Cortex of kidney (tissue), 1 donor: ENCODE measurements at places on chromosomes 1 and 21.

DNA sequence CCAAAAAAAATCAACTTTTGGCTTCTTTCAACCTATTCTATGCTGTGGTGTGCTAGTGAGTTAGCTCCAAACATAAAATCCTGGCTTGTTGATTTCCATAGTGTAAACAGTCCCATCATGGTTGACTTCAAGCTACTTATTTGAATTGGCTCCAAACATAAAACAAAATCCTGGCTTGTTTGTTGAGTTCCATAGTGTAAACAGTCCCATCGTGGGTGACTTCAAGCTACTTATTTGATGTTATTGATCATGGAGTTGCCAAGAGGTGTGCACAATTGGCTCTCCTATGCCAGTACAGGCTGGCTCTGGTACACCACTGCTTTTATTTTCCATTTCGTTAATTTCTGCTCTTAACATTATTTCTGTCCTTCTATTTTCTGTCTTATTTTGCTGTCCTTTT, 1.8 kb upstream of the COA6 start:
- DNase-seq = no peak

DNA sequence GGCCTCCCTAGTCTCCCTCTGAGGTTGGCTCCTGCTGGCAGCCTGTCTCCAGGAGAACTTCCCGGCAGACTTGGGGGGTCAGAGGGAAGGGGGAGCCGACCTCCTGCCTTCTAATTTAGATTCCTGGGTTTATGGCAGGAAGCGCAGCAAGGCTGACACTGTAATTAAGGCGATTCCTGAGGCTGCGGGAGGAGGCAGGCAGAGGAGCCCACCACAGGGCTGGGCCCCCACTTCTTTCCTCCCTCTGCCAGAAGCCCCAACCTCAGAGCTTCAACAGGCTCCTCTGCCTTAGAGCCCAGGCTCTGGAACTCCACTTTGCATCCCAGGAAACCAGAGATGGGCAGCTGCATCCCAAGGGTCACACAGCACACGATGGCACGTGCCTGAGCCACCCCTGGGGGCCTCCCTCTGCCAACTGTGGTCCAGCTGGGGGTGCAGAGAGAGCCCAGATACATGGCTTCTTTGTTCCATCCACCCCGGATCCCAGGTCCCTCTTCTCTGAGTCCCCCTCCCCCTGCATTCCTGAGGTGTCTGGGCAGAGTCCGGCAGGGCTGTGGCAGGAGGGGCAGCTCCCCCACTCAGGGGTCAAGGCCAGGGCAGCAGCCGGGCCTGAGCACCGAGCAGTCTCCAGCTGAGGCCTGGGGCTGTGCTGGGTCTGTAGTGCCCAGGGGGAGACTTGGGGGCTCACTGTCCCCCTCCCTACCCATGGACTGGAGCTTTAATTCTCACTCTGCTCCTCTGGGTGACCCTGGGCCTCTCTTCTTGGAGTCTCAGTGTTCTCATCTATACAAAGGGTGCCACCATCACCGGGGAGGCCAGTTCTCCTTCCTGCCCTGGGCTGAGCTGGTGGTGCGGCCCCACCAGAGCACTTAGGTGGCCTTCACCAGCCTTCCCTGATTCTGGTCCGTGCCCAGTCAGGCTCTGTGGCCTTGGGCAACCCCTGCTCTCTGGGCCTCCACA, 39.4 kb upstream of the FAM131C start:
- no peak for DNase-seq

GRCh38 chr1:7940745-7941436, at the start of gene TNFRSF9:
Gene TNFRSF9 (minus strand): TSS chr1:7940839. CDS start chr1:7939994, 845 bp downstream.
- no peak for DNase-seq

GRCh38 chr1:8434101-8434500, 116.2 kb downstream of the SLC45A1 start:
- DNase-seq = no peak

DNA sequence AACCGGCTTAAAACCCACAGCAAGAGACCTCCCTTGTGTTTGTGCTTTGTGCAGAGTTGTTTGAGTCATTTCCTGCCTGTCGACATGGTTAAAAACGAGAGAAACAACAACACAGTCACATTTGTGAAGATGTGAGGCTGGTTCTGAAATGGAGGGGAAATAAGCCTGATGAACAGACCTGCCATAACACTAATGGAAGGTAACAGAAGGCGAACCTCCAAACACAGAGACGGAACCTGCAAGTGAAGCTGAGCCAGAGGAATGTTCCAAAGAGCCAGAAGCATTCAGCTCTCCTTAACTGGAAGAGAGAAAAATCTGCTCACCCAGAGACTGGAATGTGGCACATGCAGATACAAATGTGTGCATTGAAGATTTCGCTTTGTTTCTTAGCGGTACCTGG, 53.2 kb upstream of the RAVER2 start:
- DNase-seq = no peak

- DNase-seq = no peak
Measured at GRCh38 chr1:207019161-207019560, 13.4 kb downstream of the C1orf116 start.

- DNase-seq = no peak
Measured at GRCh38 chr1:92219028-92219427, 1.3 kb downstream of the C1orf146 start.

DNA sequence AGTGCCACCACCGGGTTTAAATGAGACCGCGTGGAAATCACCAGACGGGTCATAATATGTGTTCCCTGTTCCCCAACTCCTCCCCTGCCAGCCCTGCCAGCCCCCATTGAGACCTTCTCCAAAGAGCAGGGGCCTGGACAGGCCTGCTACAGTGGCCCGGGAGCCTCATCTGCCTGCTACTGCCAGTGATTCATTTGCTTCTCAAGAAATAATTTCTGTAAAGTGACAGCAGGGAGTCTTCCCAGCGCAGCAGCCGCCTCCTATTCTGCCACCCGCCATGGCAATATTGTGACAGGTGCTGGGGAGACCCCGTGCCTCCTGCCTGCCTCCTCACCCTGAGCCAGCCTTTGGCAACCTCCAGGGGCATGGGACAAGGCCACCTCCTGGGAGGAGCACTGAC, 8.9 kb downstream of the IFFO2 start:
- no peak for DNase-seq

DNA sequence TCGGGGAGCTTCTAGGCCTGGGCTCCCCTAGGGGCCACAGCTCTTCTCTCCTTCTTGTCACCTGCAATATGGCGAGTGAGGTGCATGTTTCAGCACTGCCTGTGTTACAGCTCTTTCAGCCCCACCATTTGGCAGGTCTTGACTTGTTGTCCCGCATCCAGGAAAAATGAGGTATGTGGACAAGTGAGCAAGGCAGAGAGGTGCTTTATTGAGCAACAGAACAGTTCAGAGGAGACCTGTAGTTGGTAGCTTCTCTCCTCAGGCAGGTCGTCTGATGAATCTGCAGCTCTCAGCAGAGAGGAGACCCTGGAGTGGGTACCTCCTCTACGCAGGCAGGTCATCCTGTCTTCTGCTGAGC, 208.2 kb upstream of the USP25 start:
- DNase-seq = no peak

GRCh38 chr1:60870269-60870865, 212.0 kb upstream of the NFIA start:
- DNase-seq = no peak

- no peak for DNase-seq
Measured at GRCh38 chr1:40786171-40786994, 2.8 kb downstream of the KCNQ4 start.

- no peak for DNase-seq
Measured at GRCh38 chr1:215251428-215251827, 168.9 kb downstream of the KCNK2 start.

DNA sequence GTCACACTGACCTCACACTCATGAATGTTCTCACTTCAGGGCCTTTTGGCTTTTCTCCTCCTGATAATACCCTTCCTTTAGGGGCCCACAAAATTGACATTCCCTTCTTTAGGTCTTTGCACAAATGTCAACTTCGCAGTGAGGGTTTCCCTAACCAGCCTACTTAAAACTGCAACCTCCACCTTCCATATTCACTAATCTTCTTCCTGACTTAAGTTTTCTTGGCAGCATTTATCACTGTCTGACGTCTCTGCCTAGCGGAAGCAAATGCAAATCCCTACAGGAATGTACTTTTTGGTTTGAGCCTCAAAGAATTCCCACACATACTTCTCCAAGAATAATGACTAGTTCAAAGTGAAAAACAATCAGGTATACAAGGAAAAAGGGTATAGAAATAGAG, 32.8 kb downstream of the INTS7 start:
- no peak for DNase-seq

- no peak for DNase-seq
Measured at GRCh38 chr1:116906812-116907211, 2.9 kb upstream of the PTGFRN start.

DNA sequence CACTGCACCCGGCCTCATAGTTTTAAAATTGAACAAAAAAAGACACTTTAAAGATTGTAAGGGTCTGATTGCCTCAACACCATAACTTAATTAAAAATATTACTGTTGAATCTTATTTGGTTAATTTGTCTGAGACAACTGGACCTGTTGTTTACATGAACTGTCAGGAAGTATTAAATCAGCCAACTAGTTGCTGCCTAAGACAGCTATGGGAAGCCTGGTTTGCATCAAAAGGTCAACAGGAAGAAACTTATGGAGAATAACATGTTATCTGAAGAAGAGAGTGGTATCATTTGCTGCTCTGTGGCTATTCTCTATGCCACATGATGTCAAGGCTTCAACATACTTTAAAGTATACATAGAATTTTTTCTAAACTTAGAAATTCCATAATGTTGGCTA, 853.5 kb upstream of the ADAMTS5 start:
- DNase-seq = no peak

- DNase-seq = no peak
Measured at GRCh38 chr1:58895082-58895481, 111.2 kb upstream of the JUN start.
